ENCODE measurements at places on chromosomes 1 and 21.

DNA sequence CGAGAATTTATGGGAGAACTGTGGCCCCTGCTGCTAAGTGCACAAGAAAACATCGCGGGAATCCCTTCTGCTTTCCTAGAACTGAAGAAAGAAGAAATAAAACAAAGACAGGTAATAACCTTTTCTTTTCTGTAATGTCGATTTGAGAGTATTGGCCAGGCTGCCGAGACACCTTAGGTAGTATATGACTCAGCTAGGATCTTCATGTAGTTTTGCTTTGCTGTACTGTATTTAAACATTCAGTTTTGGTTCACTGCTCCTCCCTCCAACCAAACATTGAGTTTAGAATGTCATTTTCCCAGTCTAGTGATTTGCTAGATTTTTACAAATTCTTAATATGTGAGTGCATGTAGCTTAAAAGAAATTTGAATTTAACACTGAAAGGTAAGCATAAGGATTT is 5.8 kb downstream of the SRRM1 start:
- DNase-seq, result no peak

DNA sequence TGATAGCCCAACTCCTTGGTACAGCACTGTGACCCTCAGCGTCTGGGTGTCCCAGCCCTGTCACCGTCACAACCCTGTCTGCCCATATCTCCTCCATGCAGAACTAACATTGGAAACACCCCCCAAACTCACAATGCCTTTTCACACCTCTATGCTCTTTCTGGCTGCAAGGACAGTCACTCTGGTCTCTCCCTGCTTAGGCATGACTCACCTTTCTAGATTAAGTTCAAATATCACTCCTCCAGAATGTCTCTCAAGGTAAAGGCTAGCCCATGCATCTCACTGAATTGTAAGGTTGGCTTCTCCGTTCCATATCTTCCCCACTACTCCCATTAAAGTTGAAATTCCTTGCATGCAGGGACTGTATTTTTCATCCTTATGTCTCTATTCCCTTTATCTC is 17.0 kb upstream of the CAPN8 start:
- no peak for DNase-seq

- DNase-seq, result no peak
These were observed 109.4 kb downstream of the NAV1 start for GRCh38 chr1:201648066-201648906.

DNA sequence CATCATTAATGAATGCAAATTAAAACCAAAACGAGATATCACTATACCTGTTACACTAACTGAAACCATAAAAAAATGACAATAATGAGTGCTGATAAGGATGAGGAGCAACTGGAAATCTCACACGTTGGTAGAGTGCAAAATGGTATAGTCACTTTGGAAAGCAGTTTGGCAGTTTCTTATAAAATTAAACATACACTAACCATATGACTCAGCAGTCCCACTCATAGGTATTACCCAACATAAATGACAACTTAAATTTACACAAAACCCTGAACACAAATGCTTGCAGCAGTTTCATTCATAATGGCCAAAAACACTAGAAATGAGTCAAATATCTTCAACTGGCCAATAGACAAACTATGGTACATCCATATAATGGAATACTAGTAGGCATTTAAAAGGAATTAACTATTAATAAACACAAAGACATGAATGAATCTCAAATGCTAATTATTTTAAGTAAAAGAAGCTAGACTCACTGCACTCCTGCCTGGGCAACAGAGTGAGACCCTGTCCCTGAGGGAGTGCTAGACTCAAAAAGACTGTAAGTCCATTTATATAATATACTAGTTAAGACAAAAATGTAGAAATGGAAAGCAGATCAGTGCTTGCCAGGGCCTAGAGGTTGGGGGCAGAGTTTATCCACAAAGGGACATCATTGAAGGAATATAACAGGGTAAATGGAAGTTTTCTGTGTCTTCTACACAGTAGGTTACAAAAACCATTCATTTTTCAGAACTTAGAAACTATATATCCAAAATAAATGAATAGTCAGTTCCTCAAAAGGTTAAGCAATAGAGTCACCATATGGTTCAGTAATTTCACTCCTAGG is 77.4 kb downstream of the EIF4G3 start:
- peak; percentile 48 for DNase-seq

DNA sequence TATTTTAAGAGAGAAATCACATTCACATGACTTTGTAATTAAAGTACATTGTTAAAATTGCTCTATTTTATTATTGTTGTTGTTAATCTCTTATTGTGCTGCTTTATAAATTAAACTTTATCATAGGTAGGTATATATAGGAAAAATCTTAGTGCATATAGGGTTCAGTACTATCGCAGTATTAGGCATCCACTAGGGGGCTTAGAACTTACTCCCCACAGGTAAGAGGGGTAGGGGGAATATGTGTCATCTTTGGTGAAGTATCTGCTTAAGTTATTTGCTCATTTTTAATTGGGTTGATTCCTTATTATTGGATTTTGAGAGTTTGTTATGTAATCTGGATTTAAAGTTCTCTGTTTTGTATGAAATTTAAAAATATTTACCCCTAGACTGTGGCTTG is 385.2 kb downstream of the DUSP10 start:
- no peak for DNase-seq

DNA sequence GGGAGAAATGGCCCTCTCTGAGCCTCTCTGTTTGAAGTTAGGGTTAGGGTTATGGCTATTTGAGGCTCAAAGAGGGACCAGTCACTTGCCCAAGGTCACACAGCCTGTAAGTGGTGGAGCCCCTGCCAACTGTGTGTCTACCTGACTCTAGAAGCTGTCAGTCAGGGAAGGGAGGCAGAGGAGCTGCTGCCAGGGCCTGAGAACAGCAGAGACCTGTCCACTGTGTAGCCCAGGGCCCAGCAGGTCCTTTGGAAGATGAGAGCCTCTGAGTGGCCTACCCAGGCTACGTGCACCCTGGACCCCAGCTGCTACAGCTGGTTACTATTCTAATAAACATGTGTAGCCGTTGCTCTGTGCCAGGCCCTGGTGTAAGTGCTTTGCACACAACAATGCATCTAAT is 15.1 kb upstream of the EDN2 start:
- no peak for DNase-seq

DNA sequence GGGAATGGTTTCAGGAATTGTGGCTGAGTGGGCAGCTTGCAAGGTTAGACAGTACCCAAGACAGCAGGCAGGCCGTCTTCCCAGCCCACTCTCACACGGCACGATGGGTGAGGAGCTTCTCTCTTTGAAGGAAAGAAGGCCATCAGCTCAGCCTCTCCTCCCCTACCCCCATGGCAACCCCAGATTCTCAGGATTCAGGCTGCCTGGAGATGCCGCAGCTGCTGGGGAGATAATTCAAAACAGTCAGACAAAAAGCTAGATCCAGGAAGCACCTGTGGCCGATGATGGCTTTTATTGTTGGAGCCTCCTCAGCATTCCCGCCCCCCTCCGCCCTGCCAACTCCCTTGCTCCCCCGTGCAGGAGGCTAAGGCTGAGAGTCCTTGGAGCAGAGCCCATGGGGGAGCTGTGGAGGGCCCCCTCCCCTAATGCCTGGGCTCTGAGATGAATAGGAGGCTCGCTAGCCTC is 220.5 kb downstream of the TRABD2B start:
- no peak for DNase-seq

GRCh38 chr1:15489052-15489736 is 13.3 kb downstream of the CELA2B start:
- no peak for DNase-seq

All from activated CD4-positive, alpha-beta T cell treated with anti-CD3 and anti-CD28 coated beads, Interleukin-2, Interleukin-6, amounts not matched to agents 100 ng/mL and 50 ng/mL, durations not matched to agents 16 hours and 8 hours (primary cell).